Peyer's patch (tissue), 4 donors: ENCODE measurements at places on chromosomes 16 and 17. TPM values are rescaled to one million over a fixed set of nuclear protein-coding genes. Genes with fewer than 3 reads are reported as not detected.

The AATK gene
- total RNA-seq: 115 TPM

The RASD1 gene
- total RNA-seq: 25.8 TPM

The MAP3K3 gene
- 39.3 TPM for total RNA-seq

The PMFBP1 gene
- total RNA-seq: 1.8 TPM

The HYDIN gene
- total RNA-seq: 4.6 TPM

The AIPL1 gene
- total RNA-seq: not detected

The ZG16 gene
- total RNA-seq: 214 TPM

The LPO gene
- total RNA-seq: 9.0 TPM

The MPP3 gene
- 9.5 TPM for total RNA-seq

- no peak for DNase-seq
These were observed 137.9 kb downstream of the CDH11 start for GRCh38 chr16:64983963-64984362.

GRCh38 chr16:75048054-75048453, 49.2 kb downstream of the ZNRF1 start:
- no peak for DNase-seq

GRCh38 chr16:55149622-55150021, 174.4 kb upstream of the IRX6 start:
- no peak for DNase-seq

- DNase-seq: no peak
These were observed 25.6 kb upstream of the NTN1 start for GRCh38 chr17:8995711-8996110.

DNA sequence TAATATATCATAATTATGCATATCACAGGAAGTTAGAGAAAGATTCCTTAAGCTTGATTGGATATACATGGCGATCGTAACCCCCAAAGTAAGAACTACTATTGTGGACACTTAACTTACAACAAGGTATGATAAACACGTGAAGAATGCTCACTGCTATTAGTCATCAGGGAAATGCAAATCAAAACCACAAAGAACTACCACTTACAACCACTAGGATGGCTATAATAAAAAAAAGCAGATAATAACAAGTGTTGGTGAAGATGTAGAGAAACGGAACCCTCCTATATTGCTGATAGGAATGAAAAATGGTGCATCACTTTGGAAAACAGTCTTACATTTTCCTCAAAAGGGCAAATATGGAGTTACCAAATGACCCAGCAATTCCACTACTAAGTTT, 265.9 kb downstream of the SLC39A11 start:
- DNase-seq: no peak

- DNase-seq: no peak
These were observed 46.0 kb downstream of the FOXK2 start for GRCh38 chr17:82565551-82565950.

GRCh38 chr16:4231367-4231766, 10.5 kb downstream of the SRL start:
- no peak for DNase-seq

DNA sequence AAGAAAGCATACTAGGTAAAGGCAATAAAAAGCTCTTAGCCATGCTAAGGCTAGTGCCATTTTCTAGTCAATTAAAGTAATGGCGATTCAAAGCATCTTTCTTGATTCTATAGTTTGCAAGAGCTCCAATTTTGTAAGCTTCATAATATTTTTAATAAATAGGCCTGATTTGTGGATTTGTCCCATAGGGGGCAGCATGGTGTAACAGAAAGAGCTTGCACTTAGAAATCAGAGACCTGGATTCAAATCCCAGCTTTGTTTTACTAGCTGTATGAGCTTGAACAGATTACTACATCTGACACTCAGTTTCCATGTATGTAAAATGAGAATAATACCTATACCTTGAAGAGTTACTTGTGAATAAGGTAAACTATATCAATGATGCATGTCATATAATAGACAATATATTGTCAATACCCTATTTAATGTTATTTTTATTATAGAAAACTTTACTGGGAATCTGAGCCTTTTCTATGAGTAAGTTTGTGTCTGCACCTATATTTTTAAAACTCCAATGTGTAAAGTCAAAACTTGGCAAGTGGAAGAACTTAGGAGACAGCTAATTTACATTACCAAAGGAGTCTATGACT, 93.6 kb upstream of the NOG start:
- no peak for DNase-seq

DNA sequence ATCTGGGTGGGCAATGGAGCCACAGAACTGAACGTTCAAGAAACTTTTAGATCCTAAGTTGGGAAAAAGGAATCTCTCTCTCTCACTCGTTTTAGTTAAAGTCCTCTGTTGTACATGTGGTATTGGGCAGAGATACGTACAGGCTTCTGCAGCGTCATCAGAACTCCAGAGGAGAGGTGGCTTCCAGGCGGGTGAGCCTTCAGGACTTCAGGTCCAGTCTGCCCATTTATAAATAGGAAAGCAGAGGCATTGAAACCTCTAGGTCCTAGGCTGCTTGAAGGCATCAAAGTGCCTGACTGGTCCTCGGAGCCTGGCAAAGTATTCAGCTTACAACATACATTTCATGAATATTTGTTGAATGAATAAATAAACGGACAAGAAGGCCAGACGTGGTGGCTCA, 8.1 kb upstream of the TNFRSF13B start:
- no peak for DNase-seq

- no peak for DNase-seq
These were observed 12.5 kb downstream of the CDH5 start for GRCh38 chr16:66378741-66379570.

DNA sequence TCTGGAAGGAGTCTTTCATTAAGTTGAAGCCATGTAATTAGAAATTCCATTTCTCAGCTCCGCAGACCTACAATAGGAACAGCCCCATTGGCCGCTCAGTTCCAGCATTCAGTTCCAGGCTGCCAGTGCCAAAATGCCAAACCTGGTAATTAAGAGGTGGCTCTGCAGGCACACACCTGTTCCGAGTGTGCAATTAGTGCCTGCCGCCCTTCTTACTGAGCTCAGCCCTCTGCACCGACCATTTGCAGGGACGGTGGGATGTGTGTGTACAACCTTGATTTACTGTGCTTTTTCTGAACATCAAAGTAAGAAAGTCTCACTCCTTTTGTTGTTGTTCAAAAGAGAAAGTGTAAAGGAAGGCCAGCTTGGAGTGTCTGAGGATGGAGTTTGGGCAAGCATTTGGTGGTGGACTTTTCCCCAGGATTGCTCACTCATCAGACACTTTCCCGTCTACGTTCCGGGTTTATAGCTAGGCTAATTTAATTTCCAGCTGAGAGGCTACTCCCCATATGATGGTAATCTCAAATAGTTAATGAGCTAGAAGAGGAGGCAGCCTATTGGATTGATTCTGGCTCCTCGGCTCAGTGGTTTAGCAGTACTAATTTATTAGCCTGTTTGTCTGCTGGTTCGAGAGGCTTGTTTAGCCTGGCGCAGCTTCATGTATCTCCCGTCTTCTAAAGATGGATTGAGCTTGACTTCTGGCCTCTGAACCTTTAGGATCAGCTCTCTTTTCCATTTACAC, 20.0 kb downstream of the HS3ST3B1 start:
- no peak for DNase-seq

GRCh38 chr17:21613071-21613429, 79.3 kb upstream of the KCNJ18 start:
- no peak for DNase-seq

GRCh38 chr16:4309102-4309832, 6.6 kb upstream of the GLIS2 start:
- no peak for DNase-seq

- no peak for DNase-seq
These were observed 20.3 kb downstream of the ANKRD40 start for GRCh38 chr17:50687200-50688066.

DNA sequence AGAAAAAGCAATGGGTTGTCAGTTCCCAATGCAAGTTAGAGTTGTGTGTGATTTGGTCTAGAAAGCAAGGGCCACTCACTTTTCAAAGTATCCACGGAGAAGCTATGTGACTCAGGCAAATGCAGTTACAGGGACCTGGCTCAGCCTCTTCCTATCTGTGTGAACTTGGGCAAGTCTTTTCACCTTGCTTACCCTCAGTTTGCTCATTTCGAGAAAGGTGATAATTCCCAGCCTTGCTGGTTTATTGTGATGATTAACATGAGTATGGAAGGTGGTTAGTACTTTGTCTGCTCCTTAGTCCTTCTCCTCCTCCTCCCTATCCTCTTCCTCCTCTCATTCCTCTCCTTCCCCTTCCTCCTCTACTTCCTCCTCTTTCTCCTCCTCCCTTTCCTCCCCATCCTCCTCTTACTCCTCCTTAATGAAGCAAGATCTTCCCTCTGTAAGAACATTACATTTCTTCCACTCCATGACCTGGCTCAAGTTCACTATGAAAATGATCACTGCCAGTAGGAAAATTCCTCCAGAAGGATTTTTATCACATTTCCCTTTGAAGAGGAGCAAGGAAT, 204.0 kb downstream of the GRIN2A start:
- no peak for DNase-seq
